ENCODE measurements at places on chromosomes 16 and 17.

DNA sequence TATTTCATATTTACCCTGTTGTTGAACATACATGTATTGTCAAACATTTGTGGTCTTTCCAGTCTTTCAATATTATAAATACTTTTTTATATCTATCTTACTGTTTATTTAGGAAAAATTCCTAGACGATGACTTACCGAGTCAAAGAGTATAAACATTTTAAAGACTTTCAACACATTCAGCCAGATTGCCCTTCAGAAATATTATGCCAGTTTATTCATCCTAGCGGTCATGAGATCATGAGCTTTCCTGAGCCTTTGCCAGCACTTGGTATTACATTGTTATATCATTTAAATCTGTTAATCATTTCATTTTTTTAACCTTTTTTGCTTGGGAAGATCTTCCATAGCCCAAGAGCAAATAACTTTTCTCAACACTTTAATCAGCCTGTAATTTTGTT, 197.4 kb downstream of the SPECC1 start:
- no peak for DNase-seq

DNA sequence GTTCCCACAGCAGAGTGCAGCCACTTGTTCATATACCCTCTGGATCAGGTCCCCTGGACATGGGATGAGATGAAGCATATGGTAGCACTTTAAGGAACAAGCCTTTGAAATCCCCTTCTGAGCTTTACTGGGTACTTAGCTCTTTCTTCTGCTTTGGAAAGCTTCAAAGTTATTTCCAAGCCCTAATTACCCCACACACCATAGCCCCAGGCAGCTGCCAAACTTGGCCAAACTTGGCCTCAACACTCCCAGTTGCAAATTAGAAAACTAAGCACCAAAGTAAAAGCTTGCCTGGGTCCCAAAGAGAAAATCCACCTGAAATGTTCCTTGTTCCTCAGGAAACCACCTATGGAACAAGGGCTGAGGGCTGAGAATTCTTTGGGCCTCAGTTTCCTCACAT, 15.7 kb upstream of the MT4 start:
- no peak for DNase-seq

DNA sequence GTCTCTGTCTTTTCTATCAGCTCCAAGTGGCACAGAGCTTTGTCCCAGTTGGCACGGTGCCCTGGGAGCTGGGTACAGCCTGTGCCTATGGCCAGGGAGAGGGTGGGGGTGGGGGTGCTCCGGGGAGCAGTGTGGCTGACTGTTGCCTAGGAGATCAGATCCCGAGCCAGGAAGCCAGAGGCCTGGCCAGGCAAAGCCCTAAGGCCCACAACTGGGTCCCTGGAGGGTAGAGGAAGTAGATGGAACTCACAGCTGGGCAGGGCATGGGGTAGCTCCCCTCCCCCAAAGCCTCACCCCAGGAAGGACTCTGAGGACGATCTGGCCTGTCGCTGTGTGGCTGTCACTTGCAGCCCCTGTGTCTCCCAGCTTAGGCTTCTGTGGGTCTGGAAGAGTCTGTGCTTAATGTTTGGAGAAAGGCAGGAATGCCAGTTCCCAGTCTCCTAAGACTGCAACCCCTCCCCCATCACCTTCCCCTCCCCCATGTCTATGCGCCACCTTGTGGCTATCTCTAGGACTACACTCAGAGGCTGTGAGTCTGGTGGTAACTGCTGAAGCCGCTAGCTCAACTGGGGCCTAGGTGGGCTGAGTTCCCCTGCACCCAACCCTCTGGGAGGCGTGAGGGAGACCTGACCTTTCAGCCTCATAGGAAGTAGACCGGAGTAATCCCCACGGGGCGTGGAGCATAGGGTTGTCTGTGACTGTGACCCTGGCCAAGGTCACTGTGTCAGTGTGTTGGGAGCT, 12.6 kb downstream of the THRA start:
- DNase-seq = peak; percentile 85

GRCh38 chr16:88462396-88462795, 9.3 kb downstream of the ZFPM1 start:
- no peak for DNase-seq

- no peak for DNase-seq
Measured at GRCh38 chr17:70527364-70527888, 358.1 kb downstream of the KCNJ2 start.

DNA sequence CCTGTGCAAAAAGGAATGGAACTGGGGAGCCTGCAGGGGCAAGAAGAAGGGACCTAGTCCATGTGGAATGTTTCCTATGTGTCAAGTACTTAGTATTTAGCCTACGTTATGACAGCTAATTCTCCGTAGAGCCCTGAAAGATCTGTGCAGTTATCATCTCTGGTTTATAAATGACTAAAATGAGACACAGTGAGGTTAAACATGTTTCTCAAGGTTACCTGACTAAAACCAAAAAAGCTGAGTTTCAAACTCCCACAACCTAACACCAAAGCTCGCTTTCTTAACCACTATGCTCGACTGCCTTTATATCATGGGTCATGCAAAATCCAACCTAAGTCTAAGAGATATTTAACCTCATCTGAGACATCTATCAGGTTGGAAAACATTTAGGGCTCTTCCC, 53.3 kb upstream of the CCL2 start:
- no peak for DNase-seq

- no peak for DNase-seq
Measured at GRCh38 chr16:88560714-88561484, 9.3 kb upstream of the ZC3H18 start.

DNA sequence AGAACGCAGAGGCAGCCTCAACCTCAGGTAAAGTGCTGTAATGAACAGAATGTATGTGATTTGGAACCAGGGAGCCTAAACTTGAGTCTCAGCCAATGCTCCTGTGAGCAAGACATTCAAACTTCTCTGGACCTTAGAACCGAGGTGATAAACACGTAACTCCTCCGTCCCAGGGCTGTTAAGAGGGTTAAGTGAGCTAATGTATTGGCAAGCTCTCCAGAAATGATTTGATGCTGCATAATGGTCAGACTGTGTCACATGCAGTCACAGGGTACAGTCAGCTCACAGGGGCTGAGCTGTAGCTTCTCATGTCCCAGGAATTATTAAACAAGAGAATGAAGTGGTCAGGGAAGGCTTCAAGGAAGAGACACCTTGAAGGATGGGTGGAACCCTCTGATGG, 10.0 kb upstream of the SLC4A1 start:
- DNase-seq = no peak

DNA sequence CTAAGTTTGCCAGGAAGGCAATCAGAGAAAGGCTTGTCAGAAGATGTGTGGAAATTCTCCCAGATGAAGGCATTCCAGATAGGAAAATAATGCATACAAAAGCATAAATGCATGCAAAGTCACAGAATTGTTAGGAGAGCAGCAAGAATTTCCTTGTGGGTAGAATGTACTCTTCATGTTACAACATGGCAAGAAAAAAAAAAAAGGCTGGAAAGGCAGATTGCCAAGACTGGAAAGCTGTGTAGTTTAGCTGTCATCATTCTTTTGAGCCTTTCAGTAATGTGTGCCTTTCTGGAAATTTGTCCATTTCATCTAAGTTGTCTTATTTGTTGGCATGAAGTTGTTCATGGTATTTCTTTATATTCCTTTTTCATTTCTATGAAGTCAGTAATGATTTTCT, 71.0 kb upstream of the EFCAB3 start:
- DNase-seq = no peak

GRCh38 chr16:90011908-90012501, 7.3 kb downstream of the DBNDD1 start:
- DNase-seq = no peak

DNA sequence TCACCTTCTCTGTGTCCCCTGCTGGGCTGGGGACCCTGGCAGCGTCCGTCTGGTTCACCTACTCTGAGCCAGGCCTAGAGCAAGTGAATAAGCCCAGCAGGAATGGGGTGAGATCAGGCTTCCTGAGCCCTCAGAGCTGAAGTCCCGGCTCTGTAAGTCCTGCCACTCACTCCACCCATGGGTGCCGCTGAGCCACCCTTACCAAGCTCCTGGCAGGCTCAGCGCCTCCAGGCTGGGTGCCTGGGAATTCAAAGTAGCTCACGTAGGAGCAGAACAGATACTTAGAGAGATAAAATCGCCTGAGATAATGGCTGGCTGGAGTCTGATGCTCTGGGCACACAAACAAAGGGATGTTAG, 9.8 kb upstream of the LASP1NB start:
- DNase-seq = no peak

DNA sequence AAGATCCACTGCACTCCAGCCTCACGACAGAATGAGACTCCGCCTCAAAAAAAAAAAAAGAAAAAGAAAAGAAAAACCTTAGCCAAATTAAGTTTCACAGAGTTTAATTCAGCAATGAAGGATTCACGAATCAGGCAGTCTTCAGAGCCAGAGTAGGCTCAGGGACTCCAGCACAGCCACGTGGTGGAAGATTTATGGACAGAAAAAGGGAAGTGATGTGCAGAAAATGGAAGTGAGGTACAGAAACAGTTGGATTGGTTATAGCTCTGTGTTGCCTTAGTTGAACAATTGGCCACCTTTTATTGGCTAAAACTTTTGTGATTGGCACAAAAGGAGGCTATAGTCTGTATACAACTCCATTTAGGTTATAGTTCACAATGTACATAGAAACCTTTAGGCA, 256.6 kb downstream of the HS3ST3B1 start:
- DNase-seq = no peak

DNA sequence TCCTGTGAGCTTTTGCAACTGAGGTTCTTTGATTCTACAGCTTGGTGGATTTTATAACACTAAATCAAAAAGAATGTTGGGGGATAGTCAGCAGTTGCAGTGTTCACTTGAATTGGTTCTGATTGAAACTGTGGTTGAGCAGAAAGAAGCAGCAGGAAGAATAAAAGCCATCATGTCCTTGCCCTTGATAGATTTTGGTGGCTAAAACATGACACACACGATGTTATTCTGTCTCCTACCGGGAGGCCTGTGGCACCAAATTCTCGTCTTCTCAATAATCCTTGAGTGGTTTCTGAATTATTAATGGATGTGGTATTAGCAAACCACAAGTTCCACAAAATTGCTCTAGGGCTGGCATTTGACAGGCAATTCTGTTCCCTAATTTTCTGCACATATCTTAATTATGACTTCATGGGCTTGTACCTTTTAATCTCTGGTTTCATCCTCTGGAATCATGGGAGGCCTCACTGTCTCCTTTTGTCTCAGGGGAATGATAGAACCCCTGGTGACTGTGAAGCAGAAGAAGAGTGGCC, 338.2 kb downstream of the SNX29 start:
- no peak for DNase-seq

GRCh38 chr16:55955424-55955823, 80.3 kb upstream of the CES5A start:
- DNase-seq = no peak

DNA sequence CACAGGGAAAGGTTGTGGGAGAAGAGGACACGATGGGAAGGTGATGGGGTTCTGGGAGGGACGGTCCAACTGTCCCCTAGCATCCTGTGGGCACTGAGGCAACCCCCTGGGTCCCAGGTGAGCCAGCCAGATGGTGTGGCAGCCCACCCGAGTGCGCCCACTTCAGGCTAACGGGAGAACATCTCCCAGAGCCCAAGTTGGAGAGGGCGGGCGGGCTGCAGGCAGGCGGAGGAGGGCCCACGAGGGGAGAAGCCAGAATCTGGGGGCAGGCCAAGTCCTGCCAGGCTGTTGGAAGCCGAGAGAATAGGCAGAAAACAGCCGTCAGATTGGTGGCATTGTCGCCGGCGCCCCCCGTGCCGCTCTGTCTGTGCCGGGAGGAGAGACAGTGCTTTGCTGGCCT, 13.8 kb upstream of the ABCC3 start:
- no peak for DNase-seq

Measured in heart right ventricle (tissue), 16 donors.